ENCODE measurements at places on chromosomes 6 and 20. TPM values are rescaled to one million over a fixed set of nuclear protein-coding genes. Genes with fewer than 3 reads are reported as not detected.

The HLA-DQA1 gene
- total RNA-seq = not detected

GRCh38 chr6:160883999-160884398, 107.6 kb upstream of the MAP3K4 start:
- DNase-seq = no peak

The RPN2 gene
- total RNA-seq = 249 TPM

The RTF2 gene
- 42.4 TPM for total RNA-seq

- no peak for DNase-seq
Observed at GRCh38 chr20:62627901-62628612, 14.2 kb upstream of the SLCO4A1 start.

DNA sequence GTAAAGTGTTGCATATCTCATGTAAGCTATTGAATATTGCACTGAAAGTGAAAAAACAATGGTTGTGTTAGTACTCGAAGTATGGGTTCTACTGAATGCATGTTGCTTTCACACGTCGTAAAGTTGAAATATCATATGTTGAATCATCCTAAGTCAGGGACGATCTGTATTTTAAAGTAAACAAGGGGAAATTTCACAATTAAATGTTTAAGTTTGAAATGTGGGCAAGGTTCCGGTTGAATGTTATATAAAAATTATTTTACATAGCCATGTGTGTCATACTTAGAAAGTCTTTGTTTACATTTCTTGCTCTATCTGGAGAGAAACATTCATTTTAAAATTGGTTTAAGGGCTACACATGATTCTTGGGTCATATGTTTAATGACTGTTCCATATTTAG, 76.8 kb downstream of the AKAP7 start:
- DNase-seq = no peak

- DNase-seq = peak; percentile 79
Observed at GRCh38 chr6:24583463-24584381, 62.3 kb downstream of the KIAA0319 start.

The DACT2 gene
- total RNA-seq = 5.5 TPM

The C20orf141 gene
- total RNA-seq = not detected

DNA sequence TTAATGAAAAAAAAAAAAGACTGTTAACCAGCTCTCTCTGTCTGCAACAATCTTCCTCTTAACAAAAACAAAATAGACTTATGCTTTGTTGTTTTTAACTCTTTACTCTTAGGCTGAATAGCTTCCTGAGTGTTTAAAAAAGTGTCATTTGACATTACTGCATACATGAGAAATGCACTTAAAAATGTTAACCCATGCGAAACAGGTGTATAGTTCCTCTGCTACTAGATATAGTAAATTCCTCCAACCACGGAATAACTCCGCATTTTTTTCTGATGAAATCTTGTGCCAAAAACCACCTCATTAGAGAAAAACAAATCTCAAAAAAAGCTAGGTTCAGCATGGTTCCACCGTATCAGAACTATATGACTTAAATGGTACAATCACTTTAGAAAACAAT, 426.0 kb downstream of the ADGRB3 start:
- no peak for DNase-seq

The MUC21 gene
- total RNA-seq = not detected

DNA sequence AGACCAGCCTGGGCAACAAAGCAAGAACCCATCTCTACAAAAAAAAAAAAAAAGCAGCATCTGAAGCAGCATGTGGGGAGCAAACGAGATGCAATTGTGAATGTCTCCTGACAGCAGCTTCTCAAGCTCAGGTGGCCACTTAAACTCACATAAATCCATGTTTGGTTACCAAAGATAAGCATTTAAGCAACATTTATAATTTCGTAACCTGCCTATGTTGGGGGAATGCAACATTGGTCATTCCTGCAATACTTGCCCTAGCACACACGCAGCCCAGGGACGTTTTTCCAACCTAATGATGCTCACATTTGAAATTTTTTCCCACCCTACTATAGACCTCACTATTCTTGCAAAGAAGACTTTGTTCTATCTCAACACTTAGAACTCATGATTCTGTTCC, 113.3 kb downstream of the ZFP64 start:
- no peak for DNase-seq

DNA sequence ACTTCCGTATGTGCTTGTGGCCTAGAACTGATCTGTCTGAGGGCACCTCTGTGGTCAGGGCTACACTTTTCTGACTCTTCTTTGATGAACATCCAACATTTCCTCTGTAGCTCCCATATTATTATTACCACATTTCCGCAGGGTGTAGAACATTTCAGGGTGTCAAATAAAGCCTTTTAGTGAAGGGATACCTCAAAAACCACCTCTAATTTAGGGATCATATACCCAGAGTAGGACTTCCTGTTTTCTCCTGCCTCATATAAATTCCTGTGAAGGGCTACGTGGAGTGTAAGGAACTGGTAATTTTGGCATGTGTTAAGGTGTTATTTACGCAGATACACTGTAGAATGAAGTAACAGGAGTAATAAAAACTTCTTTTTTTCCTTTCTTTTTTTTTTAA, 5.5 kb upstream of the MUC22 start:
- DNase-seq = no peak

GRCh38 chr6:154093231-154094044, 54.4 kb downstream of the OPRM1 start:
- no peak for DNase-seq

GRCh38 chr6:81003156-81003555, 749.3 kb downstream of the TENT5A start:
- no peak for DNase-seq

GRCh38 chr6:123806561-123806960, 2.9 kb downstream of the NKAIN2 start:
- no peak for DNase-seq

The TSHZ2 gene
- total RNA-seq = 3.9 TPM

DNA sequence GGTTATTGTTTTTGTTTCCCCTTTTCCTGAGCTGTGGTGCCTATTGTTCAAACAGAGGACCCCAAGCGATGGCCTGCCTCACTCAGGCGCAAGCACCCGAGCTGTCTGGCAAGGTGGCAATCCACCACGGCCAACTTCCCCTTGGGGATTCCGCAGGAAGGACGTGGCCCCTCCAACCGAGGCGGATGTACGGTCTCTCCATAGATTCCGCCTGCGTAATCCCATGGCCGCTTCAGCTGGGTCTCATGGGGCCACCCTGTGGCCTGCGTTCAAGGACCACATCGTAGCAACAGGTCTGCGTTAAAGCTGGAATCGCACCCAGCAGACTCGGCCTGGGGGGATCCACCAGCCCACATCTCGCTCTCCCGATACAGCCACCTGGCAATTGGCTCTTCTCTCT, 79.9 kb downstream of the CEBPB start:
- no peak for DNase-seq

DNA sequence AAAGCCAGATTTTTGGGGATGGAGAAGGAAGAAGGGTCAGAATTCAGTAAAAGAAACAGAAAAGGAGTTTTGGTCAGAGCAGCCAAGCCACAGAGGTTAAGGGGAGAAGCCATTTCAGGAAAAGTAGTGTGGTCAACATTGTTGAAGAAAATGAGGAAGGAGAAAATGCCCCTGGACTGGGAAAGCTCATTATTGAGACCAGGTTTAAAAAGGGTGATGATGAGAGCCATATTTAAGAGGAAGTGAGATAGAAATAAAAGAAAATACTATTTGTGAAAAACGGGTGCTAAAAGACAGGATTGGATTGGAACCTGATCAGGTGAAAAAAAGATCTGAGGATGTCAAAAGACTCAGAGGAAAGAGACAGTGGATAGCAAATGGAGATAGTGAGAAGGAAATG, 75.8 kb downstream of the CEP162 start:
- no peak for DNase-seq

DNA sequence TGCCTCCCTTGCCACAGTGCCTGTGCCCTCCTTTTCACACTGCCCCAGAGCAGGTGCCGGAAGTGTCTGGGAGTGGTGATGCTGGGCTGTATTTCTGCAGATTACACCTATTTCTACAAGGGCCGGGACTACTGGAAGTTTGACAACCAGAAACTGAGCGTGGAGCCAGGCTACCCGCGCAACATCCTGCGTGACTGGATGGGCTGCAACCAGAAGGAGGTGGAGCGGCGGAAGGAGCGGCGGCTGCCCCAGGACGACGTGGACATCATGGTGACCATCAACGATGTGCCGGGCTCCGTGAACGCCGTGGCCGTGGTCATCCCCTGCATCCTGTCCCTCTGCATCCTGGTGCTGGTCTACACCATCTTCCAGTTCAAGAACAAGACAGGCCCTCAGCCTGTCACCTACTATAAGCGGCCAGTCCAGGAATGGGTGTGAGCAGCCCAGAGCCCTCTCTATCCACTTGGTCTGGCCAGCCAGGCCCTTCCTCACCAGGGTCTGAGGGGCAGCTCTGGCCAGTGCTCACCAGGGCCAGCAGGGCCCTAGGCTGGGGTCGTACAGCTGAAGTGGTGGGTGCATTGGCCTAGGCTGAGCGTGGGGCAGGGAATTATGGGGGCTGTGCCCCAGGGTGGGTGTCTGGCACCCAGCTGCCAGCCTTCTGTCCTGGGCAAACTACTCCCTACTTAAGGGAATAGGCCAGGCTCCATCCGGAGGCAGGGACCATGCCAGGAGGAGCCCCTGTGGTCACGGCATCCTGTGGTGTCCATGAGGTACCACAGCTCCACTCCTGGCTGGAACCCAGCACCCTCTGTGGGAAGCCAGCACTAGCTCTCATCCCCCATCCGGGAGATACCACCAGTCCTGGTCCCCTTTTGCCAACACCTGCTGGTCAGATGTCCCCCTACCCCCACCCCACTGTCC, 3.5 kb downstream of the MMP24OS start:
- DNase-seq = no peak

GRCh38 chr6:1029141-1029540, 282.8 kb upstream of the FOXQ1 start:
- DNase-seq = no peak

GRCh38 chr6:49054311-49054710, 408.7 kb downstream of the MMUT start:
- DNase-seq = no peak

- no peak for DNase-seq
Observed at GRCh38 chr6:39298061-39298460, 16.2 kb downstream of the KCNK17 start.

The KCNB1 gene
- total RNA-seq = 0.97 TPM

The BHLHE23 gene
- 0.22 TPM for total RNA-seq

DNA sequence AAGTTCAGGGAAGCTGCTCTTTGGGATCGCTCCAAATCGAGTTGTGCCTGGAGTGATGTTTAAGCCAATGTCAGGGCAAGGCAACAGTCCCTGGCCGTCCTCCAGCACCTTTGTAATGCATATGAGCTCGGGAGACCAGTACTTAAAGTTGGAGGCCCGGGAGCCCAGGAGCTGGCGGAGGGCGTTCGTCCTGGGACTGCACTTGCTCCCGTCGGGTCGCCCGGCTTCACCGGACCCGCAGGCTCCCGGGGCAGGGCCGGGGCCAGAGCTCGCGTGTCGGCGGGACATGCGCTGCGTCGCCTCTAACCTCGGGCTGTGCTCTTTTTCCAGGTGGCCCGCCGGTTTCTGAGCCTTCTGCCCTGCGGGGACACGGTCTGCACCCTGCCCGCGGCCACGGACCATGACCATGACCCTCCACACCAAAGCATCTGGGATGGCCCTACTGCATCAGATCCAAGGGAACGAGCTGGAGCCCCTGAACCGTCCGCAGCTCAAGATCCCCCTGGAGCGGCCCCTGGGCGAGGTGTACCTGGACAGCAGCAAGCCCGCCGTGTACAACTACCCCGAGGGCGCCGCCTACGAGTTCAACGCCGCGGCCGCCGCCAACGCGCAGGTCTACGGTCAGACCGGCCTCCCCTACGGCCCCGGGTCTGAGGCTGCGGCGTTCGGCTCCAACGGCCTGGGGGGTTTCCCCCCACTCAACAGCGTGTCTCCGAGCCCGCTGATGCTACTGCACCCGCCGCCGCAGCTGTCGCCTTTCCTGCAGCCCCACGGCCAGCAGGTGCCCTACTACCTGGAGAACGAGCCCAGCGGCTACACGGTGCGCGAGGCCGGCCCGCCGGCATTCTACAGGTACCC, at the start of gene ESR1:
ESR1 (plus strand) TSS at position 170 of the 858 bp plus-strand sequence; CDS start at position 401, 231 bp downstream.
- peak; percentile 56 for DNase-seq

DNA sequence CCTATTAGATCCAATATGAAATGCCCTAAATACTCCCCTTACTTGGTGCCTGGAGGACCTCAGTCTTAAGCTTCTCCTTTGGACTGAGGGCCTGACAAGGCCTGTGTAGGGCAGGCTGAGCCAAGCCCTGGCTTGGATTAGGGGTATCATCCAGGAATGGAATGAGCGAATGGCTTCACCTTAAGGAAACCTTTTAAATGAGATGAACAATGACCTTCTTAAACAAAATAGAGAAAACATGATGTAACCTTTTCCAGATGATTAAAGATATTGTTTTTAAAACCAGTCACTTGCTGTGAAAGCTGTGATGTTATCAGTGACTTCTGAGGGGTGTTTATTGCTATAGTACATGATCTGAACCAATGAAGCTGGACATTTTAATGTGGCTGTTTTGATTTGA, 55.5 kb downstream of the TRAF3IP2 start:
- no peak for DNase-seq

The PDE10A gene
- 17.3 TPM for total RNA-seq

The BPIFA1 gene
- not detected for total RNA-seq

DNA sequence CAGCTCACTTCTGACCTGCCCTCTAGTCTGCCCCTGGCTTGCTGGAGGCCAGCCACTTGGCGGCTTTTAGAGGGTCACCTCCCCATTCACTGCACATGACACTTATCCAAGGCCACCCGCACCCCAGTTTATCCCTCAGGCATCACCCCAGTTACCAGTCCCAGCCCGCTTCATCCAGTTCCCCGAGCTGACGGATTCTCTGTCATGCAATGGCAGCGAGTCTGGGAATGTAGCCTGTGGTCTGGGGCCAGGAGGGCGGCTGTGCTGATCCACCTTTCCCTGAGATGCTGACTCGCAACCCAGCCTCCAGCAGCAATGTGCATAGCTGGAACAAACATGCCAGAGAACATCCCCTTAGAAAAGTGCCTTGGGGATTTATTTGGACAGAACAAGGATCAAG, 25.8 kb downstream of the SYNDIG1 start:
- no peak for DNase-seq

DNA sequence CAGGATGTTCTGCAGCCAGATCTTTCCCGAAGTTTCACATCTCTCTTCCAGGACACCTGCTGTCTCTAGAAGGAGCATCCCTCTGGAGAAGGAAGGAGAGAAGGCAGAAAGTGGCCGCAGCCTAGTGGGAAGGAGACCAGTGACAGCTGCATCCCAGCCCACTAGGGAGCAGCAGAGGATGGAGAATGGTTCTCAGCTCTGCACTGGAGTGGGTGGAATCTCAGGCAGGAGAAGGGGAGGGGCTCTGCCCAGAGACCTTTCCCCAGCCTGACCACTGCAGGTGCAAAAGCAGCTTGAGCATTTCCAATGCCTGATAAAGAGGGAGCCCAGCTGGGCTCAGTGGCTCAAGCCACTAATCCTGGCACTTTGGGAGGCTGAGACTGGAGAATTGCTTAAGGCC, 32.3 kb downstream of the NCR2 start:
- peak; percentile 90 for DNase-seq

The OR2H2 gene
- total RNA-seq = not detected

DNA sequence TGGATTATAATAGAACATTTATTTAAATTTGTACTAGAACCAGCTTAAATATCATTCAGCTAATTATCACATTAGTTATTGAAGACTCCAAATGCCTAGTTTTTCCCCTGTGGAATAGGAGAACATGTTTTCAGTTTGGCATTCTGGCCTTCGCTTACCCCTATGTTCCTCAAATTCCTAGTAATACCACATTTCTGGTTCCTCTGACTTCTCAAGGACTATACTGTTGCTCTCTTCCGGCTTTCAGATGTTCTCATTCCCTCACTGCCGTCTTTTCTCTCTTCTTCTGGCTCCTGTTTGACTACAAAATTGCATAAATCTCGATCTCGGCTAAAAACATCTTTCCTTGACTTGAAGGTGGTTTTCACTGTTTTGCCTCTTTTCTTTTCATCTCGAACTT, 71.8 kb upstream of the KHDRBS2 start:
- DNase-seq = no peak

The SLC17A2 gene
- not detected for total RNA-seq

The POU3F2 gene
- 8.8 TPM for total RNA-seq

Data from neural progenitor cell (in vitro differentiated cells).